ENCODE measurements at places on chromosomes 7 and 10.

DNA sequence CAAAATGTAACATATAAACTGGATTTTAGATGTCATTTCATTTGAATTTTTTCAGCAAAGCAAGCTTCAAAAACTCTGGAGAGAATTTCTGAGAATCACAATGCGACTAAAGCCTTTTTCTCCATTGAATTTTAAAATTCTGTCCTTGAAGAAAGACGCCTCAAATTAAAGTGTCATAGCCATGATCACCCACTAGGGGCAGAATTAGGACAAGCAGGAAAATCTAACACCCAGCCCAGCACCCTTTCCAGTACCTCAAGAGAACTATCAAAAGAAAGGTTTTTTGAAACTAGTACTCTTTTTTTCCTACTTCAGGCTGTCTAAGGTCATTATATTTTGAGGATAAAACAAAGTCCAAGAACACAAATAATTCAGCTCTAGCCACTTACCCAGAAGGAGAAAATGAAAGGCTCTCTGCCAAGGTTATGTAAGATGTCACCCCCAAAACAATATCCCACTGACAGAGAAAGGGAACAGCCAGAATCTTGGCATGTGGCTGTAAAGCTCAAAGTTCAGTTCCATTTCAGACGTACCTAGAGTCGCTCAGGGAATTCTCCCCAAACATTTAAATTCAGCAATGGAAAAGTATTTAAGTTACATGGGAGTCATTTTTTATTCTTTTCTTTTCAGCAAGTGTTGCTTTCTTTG, 299.4 kb downstream of the SNX13 start:
- peak; percentile 41 for DNase-seq

DNA sequence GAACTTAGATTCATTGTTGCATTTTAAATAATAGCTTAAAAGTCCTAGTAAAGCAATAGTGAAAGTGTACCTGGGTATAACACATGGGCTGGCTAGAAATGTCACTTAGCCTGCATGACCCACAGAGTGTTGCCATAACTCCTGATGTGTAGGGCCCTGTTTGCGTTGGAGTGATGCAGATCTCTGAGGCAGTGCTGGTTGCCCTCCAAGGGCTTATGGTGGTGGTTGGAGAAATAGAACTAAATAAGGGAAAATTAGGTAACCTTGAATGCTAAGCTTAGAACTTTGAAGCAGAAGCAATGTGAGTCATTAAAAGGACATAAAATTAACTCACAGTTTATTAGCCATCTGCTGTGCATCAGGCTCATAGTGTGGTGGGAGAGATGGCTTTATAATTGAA, 105.7 kb downstream of the CCNY start:
- DNase-seq: peak; percentile 49

- DNase-seq: no peak
These were observed 100.6 kb downstream of the KAT6B start for GRCh38 chr10:74926791-74927585.

GRCh38 chr7:32658467-32658869, 163.2 kb downstream of the AVL9 start:
- DNase-seq: no peak

DNA sequence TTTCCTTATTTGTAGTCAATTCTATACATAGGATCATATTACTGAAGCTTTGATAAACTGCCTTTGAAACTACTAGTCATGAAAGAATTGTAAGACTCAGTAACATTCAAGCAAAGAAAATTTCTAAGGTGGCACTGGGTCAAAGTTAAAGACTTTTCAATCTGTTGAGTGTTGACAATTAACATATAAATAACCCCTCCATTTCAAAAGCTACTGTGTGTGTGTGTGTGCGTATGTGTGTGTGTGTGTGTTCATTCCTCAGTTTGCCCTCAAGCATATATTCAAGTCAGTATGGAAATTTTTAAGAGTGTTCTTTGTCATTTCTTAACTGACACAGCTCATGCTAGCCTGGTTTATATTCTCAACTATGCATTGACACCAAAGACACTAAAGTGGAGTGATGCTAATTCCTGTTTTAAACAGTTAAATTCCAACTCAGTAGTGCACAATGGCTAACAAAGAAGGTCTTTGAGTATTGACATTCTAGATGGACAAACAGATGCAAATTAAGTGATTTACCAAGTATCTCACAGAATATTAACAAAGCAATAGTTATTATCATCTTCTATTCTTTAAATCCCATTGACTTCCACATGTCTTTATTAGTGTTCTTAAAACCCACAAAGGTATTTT, 314.8 kb upstream of the GRM3 start:
- no peak for DNase-seq

- no peak for DNase-seq
These were observed 41.2 kb downstream of the CALML3 start for GRCh38 chr10:5565671-5566581.

DNA sequence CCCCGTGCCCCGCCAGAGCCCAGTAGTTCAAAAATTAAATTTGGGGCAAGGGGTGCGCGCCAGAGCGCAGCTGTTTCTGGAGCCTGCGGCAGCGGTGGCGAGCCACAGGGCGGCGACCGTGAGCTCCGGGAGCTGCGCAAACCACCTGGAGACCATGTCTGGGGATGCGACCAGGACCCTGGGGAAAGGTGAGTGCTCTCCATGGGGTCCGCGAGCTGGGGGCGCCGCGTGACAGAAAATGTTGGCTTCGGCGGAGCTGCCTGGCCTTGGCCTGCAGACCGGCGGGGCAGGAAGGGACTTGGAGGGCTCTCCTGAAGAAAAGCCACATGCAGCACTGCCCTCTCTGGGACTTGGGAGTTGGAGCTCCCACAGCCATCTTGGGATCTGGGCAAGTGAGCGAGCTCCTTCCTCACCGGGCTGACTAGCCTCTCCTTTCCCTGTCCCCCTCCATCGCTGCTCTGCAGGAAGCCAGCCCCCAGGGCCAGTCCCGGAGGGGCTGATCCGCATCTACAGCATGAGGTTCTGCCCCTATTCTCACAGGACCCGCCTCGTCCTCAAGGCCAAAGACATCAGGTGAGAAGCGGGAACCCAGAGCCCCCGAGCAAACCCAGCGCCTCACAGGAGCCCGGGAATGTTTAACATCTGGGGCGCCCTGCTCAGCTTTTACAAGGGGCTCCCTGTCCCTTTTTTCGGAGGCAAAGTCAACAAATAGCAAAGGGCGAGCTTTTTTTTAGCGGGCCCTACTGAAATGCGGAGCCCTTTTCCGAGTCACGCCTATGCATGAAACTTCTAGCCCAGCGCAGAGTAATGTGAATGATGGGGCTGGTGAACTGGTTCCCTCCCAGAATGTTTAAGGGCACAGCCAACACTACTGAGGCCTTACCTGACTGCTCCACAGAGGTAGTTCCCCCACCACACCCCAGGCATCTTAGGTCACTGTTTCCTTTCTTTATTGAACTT, 6.1 kb downstream of the GSTO2 start:
- peak; percentile 59 for DNase-seq

- DNase-seq: no peak
These were observed 88.4 kb downstream of the SH3PXD2A start for GRCh38 chr10:103766751-103767505.

GRCh38 chr10:101901340-101901739, 57.7 kb upstream of the KCNIP2 start:
- DNase-seq: no peak

DNA sequence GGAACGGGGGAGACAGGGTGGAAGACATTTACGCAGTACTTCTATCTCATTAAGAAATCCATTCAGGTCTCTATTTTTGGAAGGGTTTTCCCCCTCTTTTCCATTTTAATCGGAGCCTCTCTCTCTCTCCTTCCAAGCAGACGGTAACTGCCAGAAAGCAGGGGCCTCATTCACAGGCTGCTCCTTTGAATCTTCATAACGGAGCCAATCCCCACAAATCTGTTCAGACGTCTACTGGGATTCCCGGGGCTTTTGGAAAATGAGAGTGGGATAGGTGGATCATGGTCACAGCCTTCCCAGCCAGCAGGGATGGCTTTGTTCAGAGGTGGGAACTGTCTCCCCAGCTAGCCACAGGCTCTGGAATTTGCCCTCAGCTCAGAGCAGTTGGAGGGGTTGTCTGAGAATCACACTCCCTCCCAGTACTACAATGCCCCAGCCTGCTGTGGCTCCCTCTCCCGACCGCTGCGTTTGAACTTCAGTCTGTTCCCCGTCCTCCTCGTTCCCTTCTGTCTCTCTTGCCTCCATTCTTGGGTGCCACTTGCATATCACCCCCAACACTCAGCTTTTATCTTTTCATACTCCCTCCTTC, 413.6 kb downstream of the PLXNA4 start:
- no peak for DNase-seq

DNA sequence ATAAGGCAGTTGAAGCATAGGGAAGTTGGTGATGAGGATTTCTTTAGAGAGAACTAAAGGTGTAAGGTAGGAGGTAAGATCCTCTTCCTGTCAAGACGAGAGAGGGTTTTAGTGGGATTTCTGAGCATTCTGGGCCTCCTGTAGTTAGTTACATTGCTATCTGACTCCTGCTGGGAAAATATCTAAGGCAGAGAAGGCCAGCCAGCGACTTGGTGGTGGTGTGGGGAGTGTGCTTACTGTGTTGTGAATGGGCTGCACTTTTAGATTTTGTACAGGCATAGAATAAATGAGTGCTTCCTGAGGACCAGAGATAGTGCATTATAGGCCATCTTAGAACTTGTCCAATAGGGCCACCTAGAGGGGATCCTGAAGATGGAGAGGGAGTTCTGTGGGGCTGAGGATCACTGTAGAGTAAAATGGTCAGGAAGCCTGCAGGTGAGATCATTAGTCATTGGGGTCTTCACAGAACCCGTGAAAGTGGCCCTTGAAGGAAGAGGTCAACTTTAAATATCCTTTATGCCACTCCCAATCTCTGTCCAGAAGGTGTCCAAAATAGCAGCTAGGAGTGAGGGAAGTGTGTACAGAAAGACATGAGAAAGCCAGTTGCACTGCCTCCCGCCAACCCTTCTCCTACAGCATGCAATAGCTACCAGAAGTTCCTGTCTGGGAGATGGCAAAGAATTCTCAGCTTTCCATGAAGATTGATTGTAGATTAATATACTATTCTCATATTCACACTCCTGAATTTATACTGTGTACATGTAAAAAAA, 266.6 kb downstream of the POLR1F start:
- no peak for DNase-seq

DNA sequence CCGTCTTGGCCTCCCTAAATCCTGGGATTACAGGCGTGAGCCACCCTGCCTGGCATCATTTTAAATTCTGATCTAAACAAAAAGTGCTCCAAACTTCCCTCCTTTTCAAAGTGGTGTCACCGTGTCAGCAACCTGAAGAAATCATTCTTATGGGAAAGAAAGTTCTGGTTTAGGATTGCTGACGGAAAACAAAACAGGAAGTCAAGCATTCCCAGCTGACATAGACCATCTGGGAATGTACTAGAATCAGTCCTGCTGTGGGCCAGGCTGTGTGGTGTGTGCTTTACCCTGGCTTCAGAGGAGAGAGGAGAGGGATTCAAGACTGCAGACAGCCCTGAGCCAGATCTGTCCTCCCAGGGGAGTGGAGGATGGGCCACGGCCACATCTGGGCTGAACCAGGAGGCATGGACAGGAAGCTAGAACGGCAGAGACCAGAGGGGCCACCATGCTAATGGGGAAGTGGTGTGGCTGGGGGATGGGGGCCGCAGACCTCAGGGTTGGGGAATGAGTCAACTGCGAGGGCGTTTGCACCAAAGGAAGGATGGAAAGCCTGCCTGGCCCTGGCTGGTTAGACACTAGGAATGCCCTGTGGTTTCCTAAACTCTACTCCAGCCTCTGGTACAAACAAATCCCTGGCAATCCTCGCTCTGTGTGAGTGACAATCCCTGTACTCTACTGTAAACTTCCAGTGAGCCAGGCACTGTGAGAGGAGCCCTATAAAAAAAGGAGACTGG, 16.7 kb upstream of the CLIP2 start:
- peak; percentile 58 for DNase-seq

DNA sequence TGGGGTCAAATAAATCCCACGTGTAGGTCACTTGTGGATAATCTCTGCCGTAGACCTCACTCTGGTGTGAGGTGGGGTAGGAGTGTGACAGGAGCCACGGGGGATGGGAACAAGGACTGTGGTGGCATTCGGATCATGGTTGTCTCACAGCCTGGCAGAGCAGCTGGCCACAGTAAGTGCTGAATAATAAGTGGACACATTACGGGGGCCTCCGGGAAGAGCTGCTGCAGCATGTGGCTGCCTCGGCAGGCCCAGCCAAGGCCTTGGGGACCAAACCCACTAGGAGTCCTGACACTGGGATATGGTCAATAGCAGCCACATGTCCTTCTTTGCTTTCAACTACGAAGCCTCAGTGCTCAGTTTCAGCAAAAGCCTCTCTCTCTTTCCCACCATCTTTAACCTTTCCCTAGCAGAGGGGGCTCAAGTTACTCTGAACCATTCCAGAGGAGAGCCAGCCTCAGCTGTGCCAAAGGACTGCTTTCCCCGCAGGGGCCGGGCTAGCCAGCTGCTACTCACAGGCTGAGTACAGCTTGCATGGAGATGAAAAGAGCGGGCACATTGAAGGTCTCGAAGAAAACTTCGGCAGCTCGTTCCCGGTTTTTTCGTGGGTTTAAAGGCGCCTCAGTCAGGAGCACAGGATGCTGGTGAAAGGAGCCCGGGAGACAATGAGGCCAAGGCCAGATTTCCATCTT, 17.3 kb downstream of the ACTR1A start:
- DNase-seq: no peak

DNA sequence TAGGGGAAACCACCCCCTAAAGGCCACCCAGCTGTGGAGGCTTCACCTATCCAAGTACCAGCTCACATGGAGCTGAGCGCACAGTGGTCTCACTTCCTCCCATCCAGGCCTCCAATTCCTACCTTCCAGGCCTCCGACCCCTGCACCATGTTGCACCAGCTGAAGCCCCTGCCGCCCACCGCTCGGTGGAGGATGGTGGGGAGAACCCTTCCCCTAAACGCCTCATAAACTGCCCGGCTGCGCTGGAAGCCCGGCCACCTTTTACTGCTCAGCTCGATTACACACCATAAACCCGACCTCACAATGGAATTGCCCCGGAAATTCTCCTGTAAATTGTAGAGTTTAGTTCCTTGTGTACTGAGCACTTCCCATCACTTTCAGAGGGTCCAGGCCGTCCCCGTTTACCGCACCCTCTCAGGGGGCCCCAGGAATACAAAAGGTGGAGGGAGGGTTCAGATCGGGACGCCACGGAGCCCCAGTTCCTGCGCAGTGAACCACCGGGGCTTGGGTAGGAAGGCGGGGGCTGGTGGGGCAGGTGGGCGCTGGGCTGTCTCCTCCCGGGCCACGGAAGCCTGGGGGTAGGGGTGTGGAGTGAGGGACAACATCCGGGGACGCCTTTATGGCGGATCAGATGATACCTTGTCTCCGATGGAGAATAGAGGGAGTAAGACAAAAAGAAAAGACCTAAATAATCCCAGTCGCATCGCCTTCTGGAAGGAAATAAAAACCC, 1.4 kb upstream of the HOXA7 start:
- no peak for DNase-seq

DNA sequence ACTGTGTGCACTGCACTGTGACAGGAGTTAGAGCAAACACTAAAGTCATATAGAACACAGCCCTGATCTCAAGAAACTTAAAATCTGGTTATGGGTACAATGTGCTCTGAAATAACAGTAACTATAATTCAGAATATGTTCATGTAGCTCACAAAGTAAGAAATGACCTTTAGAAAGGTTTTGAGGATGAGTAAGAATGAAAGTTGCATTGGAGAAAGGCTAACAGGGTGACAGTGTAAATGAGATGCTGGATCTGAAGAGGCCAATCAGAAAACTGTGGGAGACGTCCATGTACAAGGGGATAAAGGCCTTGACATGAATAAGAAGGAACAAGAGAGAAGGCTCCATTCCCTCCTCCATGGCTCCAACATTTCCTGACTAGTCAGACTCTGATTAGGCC, 124.7 kb downstream of the GRM3 start:
- no peak for DNase-seq

Measured in activated CD8-positive, alpha-beta T cell treated with anti-CD3 and anti-CD28 coated beads for 36 hours (primary cell).